Hematopoietic multipotent progenitor cell treated with erythropoietin and hydrocortisone succinate and interleukin-3 and kit ligand, for 8 days (in vitro differentiated cells): ENCODE measurements at places on chromosomes 7 and 10.
A peak's percentile ranks its signal among the peaks of the same experiment; 100 is the strongest.

GRCh38 chr10:114708717-114709335 is 50.8 kb upstream of the ABLIM1 start:
- DNase-seq = no peak

DNA sequence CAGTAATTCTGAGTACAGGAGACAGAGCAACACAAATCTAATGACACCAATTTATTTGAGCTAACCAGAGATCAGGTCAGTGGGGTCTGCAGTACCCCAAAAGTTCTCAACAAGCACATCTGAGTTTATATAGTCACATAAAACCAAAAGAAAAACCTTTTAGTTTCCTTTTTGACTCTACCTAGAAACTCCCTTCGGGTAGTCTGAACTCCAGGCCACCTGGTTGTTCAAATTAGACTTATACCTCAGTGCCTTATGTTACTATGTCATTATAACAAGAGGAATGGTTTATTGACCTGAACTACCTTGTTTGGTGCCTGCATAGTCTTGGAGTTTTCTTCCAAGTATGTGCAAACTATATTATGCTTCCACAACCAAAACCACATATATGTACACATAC is 14.6 kb downstream of the ZCWPW1 start:
- no peak for DNase-seq

DNA sequence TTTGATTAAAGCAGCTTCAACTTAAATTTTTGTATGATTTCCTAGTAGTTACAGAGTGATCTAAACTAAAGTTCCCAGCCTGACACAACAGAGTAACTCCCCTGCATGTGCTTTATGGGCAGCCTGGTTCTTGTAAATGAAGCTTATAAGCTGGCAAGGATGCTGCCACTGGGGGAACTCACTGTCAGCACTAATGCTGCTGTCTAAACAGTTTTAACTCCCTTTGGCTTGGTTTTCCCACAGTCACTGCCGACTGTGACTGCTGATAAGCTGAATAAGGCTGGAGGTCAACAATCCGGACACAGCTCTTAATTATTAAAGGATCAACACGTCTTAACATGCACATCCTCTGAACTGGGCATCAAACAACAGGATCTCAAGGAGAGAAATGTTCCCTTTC is 130.1 kb downstream of the OTUD1 start:
- DNase-seq = no peak

DNA sequence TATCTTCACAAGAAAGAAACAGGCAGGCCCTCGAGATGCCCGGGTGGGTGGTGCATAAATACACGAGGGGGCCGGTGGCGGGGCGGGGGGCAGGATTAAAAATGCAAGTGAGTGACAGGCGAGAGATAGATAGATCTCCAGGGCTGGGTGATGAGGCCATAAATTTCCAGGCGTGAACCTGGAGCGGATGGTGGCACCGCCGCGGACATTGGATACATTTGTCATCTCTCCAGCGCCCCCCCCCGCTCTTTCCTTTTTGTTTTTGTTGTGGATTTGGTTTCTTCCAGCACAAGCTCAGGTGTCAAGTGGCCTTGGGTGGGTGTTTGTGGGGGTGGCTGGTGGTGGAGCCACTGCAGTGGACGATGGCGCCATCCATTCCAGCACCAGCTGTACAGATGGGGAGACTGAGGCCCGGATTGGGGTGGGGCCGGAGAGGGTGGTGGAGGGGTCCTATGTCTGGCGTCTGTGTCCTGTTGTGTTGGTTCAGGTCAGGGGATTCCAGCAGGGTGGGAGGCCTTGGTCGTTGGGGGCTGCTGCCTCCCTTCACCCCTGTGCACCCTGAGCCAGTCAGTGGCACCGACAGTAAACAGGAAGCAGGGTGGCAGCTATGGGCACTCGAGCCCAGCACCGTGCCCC is 2.9 kb downstream of the ELFN1 start:
- no peak for DNase-seq

GRCh38 chr7:102424129-102424551 is 9.2 kb upstream of the ORAI2 start:
- no peak for DNase-seq

- no peak for DNase-seq
Observed at GRCh38 chr10:113199459-113199858, 249.4 kb downstream of the TCF7L2 start.

GRCh38 chr10:73467206-73467605 is 28.6 kb downstream of the PPP3CB start:
- DNase-seq = no peak

GRCh38 chr7:143223784-143224183 is 1.9 kb downstream of the TAS2R40 start:
- no peak for DNase-seq

DNA sequence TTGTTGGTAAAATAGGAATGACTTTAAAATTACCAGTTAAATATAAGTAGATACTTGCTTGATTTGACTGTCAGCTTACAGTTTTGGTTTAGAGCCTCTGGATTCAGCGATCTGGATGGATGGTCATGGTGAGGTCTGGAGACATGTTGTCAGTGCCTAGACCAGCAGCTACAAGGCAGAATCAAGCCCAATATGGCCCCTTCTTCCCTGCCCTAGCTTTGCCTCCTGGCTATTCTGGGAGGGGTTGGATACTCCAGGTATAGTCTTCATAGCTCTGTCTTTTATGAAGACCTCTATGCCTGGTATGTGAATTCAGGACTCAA is 166.5 kb upstream of the VIPR2 start:
- no peak for DNase-seq

- no peak for DNase-seq
Observed at GRCh38 chr7:36598054-36598674, 126.1 kb downstream of the AOAH start.

DNA sequence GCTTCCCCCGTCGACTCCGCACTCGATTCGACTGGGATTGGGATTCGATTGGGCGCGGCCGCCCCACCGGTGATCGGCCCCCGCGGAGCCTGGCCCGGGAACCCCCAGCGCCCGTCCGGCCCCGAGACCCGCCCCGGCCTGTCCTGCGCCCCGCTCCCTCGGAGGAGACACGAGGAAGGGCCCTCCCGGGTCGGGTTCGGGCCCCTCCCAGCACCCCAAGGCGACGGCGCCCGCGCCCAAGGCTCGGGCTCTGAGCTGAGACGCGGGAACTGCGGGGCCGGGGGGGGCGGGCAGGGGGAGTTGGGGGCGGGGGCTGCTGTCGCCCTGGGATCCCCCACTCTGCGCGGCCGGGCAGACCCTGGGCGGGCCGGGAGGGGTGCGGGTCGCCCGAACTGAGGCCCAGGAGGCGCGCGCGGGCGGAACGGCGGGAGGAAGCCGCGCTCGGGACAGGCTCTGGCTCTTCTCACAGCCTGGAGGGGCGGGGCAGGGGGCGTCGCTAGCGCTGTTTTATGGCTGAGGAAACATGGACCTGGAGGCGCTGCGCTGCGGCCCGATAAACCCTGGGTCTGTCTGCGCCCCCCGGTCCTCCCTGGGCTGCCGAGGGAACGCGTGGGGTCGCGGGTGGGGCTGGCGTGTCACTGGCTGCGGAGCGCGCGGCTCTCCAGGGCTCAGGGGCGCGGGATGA is 1.7 kb upstream of the NKX6-2 start:
- no peak for DNase-seq

- DNase-seq = no peak
Observed at GRCh38 chr7:94400643-94401427, 6.1 kb downstream of the COL1A2 start.

DNA sequence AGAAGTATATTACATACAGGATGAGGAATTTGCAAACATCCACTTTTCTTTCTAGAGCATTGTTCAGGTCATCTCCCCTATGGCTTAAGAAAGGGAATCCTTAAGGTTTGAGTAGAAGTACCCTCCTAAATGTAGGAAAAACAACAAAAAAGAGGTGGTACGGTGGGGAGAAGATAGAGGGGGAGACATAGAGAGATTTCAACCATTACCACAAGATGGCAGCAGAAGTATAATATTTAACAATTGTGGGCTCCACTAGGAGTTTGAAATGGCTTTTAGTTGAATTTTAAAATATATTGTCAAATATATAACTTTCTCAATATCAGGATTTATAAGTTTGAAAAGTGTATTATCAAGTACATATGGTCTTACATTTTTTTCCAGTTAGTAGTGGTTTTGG is 72.7 kb upstream of the PRKG1 start:
- DNase-seq = peak; percentile 27

GRCh38 chr7:37289781-37290180 is 158.9 kb downstream of the ELMO1 start:
- no peak for DNase-seq

DNA sequence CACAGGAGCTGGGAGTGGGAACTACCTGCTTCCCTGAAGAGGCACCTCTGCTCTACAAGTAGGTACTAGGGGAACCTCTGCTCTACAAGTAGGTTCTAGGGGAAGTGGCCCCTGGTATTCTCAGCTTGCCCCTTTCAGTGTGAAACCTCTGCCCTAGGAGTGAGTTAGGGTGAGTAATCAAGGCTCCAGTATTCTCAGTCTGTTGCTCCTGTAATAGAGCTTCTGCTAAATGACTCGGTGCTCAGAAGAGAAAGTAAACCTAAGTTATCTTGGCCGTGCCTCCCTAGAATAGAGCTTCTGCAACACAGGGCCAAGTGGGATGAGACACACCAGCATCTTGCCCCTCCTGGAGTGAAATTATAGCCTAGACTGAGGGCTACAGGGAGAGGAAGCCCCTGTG is 13.4 kb upstream of the RASSF4 start:
- DNase-seq = no peak

GRCh38 chr7:12802070-12802469 is 114.6 kb downstream of the ARL4A start:
- peak; percentile 33 for DNase-seq

- DNase-seq = no peak
Observed at GRCh38 chr10:58486821-58487220, 25.9 kb upstream of the BICC1 start.

DNA sequence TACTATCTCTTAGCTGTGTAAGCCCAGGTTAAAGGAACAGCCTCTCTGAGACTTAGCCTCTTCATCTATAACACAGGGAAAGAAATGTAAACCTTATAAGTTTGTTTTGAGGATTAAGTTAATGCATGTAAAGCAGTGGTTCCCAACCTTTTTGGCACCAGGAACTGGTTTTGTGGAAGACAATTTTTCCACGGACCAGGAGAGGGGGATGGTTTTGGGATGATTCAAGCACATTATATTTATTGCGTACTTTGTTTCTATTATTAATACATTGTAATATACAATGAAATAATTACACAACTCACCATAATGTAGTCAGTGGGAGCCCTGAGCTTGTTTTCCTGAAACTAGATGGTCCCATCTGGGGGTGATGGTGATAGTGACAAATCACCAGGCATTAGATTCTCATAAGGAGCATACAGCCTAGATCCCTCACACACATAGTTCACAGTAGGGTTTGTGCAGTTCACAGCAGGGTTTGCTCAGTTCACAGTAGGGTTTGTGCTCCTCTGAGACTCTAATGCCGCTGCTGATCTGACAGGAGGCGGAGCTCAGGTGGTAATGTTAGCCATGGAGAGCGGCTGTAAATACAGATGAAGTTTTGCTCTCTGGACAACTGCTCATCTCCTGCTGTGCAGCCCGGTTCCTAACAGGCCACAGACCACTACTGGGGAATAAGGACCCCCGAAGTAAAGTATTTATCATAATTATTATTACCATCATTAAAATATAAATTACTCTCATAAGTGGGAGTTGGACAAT is 41.3 kb upstream of the ANK3 start:
- DNase-seq = no peak

DNA sequence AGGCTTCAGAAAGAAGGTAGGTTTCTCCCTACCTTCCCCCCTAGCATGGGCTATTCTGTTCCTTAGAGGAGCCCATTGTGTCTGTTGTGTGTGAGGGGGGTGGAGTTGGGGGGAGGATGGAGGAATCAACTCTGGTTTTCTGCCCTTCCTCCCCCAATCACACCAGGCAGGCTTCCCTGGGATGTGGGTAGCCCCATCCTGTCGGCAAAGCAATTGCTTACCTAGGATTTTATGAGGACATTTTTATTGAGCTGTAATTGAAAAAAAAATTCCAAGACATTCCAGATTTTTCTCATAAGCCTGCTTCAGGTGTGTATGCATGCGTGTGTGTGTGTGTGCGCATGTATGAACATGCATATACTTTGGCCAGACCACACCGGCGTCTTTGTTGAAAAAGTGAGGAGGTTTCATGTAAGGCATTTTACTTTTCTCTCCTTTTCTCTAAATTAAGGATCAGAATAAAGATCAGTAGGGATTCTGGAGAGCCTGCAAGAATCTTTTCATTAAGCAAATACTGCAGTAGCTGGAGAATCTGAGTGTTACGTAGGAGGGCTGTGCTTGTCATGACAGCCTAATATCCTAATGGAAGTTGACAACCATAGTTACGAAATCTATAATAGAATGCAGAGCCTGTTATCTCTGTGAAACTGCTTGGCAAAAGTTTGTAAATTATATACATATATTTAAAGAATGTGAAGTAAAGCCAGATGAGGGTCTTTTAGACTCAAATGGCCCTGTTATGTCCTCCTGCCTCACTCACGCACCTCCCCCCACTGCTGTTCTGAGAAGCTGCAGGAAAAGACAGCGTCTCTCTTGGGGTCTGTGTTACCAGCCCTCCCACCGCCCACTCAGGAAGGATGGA is 27.3 kb upstream of the SAMD8 start:
- DNase-seq = no peak

DNA sequence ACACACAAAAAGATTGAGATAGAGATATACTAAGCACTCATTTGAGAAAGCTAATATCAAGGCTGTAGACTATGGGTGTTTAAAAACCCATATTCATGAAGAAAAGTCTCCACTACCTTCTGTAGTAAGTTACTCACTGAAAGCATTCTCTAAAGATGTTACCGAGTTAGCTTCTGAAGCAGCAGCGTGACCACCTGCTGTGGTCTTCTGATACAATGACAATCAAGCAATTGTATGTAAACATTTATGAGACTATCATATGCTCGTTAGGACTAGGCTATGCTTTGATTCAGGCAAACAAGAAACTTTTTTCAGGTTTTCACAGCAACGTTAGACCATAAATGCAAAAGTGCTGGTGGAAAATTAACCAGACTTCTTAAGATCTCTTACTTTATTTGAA is 11.2 kb downstream of the RHOBTB1 start:
- DNase-seq = no peak

DNA sequence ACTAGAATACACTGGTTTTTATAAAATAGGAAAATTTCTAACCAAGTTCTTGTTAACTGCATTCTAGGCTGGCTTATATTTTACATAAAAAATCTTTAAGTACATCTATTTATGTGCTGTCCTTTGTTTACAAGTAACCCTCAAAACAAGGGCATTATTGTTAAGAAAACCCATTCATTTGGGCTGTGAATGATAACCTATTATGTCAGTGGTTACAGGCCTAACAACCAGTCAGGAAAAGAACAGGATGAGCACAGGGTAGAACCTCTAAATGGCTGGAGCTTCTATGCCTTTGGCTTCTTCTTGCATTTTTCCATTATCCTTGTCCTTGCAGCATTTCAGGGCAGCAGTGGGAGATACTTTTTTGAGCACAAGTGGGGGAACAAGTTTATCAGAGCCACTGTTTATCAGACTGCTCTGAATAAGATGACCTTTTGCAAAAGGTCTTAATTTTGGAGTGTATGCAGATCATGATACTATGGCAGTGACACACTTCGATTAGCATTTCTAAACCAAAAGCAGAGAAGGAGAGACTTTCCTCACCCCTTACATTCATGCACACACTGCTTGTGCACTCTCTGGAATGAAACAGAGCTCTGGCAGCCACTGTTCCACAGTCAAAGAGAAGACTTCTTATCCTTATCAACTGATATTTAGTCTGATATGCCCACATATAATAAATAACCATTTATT is 10.9 kb downstream of the GPR37 start:
- DNase-seq = no peak
